ENCODE measurements at places on chromosomes 1 and 21.

- no peak for DNase-seq
Measured at GRCh38 chr1:7702365-7702764, 68.7 kb upstream of the VAMP3 start.

- DNase-seq: no peak
Measured at GRCh38 chr1:47226839-47227215, 5.2 kb downstream of the TAL1 start.

DNA sequence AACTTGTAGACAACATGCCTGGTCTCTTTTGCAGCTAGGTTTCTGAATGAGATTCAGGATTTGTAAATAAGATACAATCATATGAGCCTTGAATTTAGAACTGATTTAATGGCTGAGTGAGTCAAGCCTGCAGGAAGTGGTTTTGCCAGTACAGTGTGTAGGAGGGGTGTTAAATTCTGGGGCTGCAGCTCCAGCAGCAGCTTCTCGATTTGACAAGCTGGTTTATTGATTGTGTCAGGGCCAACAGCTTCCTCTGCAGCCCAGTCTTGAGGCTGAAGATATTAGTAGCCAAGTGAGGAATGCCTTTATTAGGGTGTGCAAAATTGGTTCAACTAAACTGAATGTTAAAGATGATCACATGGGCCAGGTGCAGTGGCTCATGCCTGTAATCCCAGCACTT, 11.5 kb upstream of the PLA2G5 start:
- no peak for DNase-seq

DNA sequence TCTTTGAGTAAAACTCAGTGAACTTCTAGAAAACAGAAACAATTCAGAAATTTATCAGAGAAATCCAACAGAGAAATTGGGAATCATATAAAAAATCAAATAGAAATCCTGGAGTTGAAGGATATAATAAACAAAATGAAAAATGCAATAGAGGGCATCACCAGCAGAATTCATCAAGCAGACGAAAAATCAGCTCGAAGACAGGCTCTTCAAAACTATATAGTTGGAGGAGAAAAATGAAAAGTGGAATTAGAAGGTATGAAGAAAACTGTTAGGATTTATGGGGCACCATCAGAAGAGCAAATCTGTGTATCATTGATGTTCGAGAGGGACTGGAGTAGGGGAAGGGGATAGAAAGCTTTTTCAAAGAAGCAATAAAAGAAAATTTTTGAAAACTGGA, 121.5 kb upstream of the GPR52 start:
- DNase-seq: no peak

DNA sequence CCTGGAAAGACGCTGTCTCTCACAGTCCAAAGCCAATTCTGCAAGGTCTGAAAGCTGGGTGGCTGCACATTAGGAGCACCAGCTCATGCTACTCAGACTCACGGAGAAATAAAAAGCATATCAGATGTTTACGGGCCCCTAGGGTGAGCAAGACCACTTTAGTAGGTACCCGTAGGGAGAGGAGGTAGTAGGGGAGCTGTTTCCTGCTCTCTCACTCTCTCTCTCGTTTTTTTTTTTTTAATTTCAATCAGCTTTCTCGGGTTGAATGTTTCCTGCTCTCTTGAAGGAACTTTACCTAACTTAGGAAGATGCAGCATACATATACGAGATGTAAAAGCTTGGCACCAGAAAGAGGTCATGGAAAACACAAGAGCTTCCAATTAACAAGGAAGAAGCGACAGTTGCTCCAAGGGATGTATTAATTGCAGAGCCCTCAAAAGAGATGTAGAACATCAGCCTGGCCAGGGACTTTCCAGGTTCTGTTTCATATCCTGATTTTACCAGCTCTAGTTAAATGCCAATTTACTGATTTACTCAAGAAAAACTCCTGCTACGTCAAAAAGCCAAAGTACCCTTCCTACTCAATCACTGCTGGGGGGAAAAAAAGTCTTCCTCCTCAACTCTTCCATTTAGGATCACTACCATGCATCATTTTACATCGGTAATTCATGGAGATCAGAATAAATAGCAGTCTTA, 3.1 kb downstream of the LORICRIN start:
- DNase-seq: no peak

DNA sequence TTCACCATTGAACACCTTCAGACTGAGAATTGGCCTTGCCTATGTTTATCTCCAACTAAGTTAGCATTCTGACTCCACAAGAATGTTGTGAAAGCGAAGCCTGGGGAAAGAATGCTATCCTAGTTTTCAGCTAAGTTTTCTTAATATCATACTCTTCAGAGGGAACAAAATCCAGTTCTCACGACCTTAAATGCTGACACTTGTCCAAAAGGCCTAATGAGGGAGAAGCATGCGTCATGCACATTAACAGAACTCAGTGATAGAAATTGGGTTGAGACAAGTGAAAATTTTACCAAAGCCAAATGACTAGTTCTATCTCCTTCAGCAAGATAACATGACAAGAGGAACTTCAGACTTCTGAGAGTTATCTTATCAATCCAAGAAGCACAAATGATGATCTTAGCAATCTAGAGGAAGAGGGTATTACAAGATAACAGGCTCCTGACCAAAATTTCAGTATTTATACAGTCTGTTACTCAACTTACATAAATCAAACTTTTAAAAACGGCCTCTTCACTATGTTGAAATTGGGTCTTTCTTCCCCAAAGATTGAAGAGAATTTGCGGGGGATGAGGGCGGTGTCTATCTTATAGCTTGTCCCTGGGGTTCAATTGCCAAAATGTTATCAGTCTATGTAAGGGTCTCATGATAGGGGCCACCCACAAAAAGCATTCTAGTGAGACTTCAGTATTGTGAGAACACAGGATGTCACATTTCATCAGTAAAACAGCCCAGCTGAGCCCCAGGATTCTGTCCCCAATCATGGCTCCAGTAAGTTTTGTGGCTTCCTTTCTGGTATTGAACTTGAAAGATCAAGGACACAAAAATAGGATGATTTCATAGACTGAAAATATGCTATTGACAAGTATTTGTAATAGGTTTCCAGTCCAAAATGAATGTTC, 26.5 kb upstream of the SLC45A3 start:
- DNase-seq: no peak

DNA sequence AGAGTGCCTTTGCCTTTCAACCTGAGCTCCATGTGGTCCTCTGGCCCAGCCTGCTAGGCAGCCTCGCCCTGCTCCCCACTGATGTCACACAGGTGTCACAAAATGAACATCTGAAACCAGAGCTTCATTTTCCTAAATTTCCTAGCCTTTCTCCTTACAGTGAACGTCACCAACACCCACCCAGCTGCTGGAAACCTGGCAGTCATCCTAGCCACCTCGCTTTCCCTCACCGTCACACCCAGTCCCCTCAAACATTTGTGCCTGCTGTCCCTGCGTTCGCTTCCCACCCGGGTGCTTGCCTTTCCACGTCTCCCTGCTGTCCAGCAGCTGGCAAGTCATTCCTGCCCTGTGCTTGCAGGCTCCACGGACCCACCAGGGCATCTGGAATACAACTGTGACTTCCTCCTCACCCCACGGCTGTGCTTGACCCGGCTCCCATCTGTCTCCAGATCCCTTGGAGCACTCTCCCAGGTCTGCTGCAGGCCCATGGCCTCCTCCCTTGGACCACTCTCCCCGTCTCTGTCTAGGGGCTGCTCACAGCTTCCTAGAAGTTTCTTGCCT, 23.5 kb downstream of the ADARB1 start:
- DNase-seq: no peak

DNA sequence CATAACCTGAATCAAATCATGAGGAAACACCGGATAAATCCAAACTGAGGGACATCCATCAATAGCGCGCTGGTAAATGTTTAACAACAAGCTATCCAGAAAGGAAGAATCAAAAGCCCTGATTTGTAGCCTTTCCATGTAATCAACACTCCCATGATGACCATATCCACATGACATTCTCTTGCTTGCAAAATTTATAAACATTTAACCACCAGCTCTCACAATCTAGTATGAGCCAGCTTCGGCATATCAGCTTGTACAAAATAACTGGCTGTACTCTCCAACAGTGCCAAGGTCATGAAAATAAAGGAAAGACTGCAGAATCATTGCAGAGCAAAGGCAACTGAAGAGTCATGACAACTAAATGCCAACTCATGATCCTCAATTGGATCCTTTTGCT, 15.7 kb downstream of the HSD11B1 start:
- DNase-seq: no peak

- no peak for DNase-seq
Measured at GRCh38 chr1:167746988-167747655, 25.3 kb downstream of the MPZL1 start.

GRCh38 chr1:231065510-231066241, 25.6 kb upstream of the FAM89A start:
- DNase-seq: no peak

DNA sequence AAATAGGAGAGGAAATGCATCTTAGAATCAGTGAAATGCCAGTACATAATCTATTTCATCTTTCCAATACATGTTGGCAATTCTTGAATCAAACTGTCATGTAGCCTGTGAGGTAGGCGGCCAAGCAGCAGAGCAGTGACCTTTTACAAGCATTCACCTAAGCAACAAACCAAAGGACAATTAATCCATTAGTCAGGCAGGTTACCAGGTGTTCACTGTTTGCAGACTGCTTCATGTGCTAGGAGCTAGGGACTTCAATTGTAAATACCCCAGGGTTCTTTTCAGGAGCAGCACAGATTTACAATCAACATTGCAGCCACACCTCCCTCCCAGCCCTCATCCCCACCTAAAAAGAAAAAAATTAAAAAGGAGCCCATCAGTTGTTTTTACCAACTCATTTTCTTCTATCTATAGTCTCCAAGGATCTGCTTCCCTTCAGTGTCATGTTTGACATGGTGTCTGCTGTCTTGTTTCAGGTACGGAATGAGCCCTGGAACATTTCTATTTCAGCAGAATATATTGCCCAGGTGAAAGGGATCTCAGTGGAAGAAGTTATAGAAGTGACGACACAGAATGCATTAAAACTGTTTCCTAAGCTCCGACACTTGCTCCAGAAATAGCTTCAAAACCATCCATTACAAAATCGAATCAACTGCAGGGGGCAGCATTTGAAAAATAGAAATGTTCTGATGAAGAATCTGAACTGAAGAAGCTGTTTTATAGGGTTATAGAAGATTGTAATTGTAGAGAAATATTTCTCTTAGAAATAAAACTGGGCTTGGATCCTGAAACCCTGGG, 23.0 kb downstream of the TATDN3 start:
- no peak for DNase-seq

GRCh38 chr1:236552901-236553300, 29.1 kb downstream of the LGALS8 start:
- no peak for DNase-seq

- DNase-seq: no peak
Measured at GRCh38 chr1:240492832-240493440, 119.0 kb downstream of the GREM2 start.
